Left renal pelvis (tissue), 4 donors: ENCODE measurements at places on chromosomes 3 and 15.
A peak's percentile ranks its signal among the peaks of the same experiment; 100 is the strongest.

- no peak for DNase-seq
Measured at GRCh38 chr3:55947406-55947805, 460.3 kb upstream of the WNT5A start.

- peak; percentile 48 for DNase-seq
Measured at GRCh38 chr3:195001961-195002861, 268.7 kb downstream of the XXYLT1 start.

- DNase-seq: no peak
Measured at GRCh38 chr3:4736284-4736861, 242.9 kb upstream of the BHLHE40 start.

- DNase-seq: no peak
Measured at GRCh38 chr15:85727068-85727467, 67.7 kb downstream of the KLHL25 start.

DNA sequence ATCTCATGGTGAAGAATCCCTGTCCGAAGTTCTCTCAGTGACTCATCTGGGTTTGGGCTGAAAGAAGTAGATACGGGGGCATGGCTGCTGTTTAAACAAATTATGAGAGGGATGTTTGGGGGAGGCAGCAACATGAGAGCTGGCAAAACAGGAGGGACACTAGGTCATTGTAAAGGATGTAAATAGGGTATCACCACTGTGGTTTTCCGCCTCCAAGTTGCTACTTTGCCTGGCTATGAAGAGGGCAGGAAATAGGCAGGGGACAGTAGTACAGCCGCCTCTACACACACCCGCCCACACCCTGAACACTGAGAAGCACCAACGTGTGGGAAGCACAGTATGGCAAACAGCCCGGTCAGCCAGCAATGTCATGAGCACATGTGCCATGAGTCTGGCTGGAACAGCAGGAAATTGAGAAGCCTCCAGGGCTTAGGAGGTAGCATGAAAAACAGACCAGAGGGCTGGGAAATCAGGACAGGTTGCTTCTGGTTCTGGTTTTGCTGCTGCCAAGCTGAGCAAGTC, 17.1 kb downstream of the HEXA start:
- no peak for DNase-seq

GRCh38 chr3:187662848-187663409, 7.3 kb downstream of the SST start:
- no peak for DNase-seq

DNA sequence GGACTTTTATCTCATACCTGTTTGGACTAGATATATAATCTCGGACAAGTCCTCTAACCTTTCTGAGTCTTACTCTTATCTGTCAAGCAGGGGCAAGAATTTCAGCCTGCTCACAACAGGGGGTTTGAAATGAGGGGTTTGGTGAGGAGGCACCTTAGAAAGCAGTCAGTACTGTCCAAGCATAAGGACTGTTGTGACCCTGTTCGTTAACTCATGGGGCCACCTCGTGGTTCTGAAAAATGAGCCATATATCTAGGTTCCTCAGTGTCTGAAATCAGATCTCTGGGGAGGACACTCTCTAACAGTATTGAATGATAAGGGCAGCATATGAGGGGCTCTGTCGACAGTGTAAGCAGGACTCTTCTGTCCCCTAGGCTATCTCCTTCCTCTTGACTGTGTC, 7.2 kb upstream of the TIMP4 start:
- DNase-seq: no peak

- no peak for DNase-seq
Measured at GRCh38 chr3:24401090-24401810, 93.4 kb downstream of the THRB start.

DNA sequence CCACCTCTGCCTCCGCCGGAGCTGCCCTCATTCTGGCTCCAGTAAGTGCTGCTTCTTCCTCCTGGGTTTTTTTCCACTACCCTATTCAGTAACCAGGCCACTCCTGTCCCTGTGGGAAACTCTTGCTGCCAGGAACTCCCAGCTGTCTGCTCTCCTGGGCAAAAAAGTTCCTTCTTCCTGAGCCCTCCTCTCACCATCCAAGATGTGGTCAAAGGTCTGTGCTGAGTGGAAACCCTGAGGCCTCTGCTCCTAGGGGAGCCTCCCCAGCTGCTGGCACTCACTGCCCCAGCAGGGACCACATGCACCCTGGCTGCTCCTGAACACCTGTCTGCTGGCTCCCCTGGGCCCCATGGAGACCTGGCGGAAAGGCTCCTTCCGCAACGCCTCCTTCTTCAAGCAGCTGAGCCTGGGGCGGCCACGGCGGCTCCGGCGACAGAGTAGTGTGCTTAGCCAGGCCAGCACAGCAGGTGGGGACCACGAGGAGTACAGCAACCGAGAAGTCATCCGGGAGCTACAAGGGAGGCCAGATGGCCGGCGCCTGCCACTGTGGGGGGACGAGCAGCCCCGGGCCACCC, 454 bp downstream of the C15orf62 start:
- no peak for DNase-seq

- no peak for DNase-seq
Measured at GRCh38 chr3:72636969-72637597, 211.2 kb downstream of the SHQ1 start.

GRCh38 chr15:92244703-92245102, 149.0 kb upstream of the ST8SIA2 start:
- DNase-seq: no peak

- DNase-seq: no peak
Measured at GRCh38 chr3:87002346-87002745, 11.4 kb upstream of the VGLL3 start.

- DNase-seq: no peak
Measured at GRCh38 chr3:45105855-45106671, 40.1 kb downstream of the CDCP1 start.

GRCh38 chr3:129519896-129520715, 8.3 kb upstream of the RHO start:
- DNase-seq: no peak
